CD14-positive monocyte (primary cell): ENCODE measurements at places on chromosomes 11 and 22.

DNA sequence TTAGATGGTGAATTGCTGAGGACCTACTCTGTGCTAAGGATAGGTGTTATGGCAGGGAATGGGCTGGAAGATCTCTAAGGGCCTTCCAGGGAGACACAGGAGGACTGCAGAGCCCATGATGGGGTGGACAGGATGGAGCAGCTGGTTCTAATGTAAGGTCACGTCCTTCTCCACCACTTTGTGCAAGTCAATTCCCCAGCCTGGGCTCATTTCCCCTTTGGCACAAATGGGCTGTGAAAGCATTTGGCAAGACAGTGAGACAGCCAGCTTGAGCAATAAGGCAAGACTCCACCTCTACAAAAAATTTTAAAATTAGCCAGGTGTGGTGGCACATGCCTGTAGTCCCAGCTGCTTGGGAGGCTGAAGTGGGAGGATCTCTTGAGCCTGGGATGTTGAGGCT, 81.4 kb upstream of the THY1 start:
- peak; percentile 74 for DNase-seq

GRCh38 chr22:41178425-41178975, 26.6 kb upstream of the L3MBTL2 start:
- DNase-seq, result no peak

DNA sequence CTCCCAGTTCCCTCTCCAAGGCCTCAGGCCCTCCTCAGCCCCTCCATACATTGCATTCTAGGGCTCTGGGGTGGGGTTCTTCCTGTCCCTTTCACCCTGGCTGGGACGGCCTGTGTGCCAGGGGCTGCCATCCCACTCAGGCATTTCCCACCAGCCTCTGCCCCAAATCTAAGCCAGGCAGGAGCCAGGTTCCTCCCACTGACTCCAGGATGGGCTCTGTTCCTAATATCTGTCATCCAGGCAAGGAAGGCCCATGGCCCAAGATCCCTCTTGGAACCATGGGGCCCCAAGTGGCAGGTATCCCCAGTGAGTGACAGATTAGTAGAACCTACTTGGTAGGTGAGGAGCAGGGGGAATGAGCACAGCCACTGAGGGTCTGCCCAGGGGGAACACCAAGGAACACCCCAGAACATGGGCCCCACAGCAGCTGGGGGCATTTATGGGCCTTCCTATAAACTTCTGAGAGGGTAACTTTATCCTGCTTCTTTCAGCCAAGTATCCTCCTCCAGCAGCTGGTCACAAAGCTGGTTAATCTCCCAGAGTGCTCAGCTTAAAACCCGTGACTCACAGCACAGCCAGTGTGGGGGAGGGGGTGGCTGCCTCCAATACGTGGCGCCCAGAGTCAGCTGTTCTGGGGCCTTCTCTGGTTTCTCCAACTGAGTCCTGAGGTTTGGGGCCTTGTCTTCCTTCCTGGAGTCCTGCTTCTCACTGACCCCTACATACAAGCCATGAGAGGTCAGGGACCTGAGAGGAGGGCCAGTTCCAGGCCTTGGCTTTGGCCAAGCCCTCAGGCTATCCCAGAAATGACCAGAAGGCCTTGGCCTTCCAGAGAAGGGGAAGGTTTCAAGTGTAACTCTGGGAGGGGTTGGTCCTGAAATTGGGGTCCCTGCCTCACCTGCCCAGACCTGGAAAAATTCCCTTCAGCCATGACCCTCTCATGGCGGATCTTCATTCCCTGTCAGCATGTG, 19.9 kb upstream of the MYOD1 start:
- no peak for DNase-seq

DNA sequence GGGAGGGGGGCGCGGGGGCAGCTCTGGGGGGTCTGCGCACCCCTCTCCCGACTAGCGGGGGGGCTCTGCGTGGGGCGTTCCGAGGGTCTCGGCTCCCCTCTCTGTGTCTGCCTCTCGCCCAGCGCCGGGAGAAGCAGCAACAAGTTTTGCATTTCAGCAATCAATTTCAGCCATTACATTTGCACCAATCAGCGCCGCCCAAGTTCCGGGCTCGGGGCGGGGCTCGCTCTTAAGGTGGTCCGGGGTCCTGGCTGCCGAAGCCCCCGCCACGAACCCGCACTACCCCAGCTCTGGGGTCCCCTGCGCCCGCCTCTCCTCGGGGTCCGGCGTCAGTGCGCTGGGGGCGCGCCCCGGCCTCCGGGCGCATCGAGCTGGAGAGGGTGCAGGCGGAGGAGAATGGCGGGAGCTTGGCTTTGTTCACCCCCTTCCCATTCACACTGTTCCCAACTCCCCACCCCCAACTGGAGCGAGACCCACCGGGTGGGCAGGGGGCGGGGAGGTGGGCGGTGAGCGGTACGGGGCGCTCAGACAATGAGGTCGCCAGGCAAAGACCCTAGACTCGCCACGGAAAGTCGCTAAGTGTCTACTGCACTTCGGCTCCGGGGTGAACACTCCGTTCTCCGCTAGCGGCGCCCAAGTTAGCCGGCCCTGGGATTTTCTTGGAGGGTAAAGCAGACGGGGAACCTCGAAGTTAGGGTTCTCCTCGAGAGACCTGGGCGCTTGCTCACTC, at the start of gene MN1:
Gene MN1 (minus strand): TSS at position 141 of the 730 bp plus-strand sequence. CDS start 1,213 bp downstream, outside the sequence.
- no peak for DNase-seq

- DNase-seq, result no peak
Observed at GRCh38 chr22:42800451-42801251, 56.4 kb downstream of the ARFGAP3 start.

GRCh38 chr11:76626921-76627401, 43.6 kb downstream of the LRRC32 start:
- peak; percentile 76 for DNase-seq

DNA sequence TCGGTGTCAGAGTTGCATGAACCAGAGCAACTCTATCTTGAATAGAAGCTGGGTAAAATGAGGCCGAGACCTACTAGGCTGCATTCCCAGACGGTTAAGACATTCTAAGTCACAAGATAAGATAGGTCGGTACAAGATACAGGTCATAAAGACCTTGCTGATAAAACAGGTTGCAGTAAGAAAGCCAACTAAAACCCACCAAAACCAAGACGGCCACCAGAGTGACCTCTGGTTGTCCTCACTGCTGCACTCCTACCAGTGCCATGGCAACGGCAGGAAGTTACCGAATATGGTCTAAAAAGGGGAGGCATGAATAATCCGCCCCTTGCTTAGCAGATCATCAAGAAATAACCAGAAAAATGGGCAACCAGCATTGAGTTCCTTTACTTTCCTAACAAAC, 2.4 kb upstream of the KAT5 start:
- no peak for DNase-seq

DNA sequence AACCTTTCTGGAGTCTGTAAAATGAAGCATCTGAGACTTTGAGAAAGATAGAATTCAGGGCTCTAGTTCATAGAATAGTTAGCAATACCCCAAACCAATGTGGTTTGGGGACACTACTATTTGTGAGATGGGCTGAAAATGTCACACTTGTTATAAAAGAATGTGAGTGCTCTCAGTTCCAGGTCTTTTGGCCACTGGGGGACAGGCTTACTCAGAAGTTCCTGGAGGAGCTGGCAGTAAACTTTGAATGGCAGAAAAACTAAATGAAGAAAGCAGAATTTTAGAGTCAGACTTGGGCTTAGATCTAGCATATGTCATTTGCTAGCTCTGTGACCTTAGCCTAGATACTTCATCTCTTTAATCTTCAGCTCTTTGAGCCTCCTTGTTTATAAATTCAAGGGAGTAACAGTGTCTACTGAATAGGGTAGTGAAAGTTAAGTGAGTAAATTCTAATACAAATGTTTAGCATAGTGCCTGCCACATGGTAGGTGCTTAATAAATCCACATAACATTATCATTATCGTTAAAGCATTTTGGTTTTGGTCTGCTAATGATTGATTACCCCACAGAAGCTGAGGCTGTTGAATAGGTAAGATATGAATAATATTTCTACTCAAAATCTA, 3.7 kb downstream of the LYVE1 start:
- peak; percentile 21 for DNase-seq

DNA sequence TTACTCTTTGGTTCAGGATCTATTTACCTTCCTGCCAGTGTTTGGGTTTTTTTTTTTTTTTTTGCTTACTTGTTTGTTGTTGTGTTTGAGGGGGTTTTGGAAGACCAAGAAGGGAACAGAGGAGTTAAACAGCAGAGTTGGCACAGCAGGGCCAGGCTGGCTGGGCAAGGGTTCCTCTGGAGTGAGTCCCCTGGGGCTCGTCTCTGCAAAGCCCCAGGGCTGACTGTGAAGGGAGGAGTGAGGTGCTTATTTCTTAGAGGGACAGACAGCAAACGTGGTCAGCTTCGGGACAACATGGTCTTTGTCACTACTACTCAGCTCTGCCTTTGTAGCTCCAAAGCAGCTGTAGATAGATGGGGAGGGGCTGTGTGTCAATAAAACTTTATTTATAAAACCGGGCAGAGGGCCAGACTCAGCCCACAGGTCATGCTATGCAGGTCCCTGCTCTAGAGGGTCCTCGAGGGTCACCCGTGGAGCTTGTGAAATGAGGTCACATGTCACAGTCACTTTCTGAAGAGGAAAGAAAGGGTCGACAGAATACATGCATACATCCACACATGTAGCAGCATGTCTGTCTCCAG, 1404.7 kb downstream of the BRD1 start:
- no peak for DNase-seq
